ENCODE measurements at places on chromosomes 3 and 15. TPM values are rescaled to one million over a fixed set of nuclear protein-coding genes. Genes with fewer than 3 reads are reported as not detected.

GRCh38 chr15:34496207-34496995, 58.8 kb upstream of the GOLGA8A start:
- DNase-seq, result no peak

DNA sequence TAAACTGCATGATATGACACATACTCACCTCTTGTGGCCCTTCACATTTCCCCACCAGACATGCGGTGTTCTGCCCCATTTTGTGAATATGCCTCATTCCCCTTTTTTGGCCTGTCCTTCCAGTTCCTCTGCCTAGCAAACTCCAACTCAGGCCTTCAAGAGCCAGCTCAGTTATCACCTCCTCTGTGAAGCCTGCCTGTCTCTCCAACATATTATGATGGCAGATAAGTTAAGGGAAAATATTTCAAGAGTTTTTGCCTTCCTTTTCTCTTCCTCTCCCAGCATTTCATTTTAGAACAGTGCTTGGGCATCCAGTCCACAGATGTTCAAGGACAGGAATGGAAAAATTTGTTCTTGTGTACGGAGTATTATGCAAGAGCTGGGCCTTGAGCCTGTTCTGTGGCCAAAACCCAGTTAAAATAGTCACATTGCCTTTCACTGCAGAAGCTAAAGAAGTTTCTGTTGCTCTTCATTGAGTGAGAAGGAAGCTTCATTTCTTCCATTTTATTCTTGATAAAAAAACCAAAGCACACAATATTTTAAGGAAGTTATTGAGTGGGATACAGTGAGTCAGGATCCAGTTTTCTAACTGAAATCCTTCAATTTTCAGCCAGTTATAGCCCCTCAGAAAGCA, 192.0 kb downstream of the GHSR start:
- no peak for DNase-seq

DNA sequence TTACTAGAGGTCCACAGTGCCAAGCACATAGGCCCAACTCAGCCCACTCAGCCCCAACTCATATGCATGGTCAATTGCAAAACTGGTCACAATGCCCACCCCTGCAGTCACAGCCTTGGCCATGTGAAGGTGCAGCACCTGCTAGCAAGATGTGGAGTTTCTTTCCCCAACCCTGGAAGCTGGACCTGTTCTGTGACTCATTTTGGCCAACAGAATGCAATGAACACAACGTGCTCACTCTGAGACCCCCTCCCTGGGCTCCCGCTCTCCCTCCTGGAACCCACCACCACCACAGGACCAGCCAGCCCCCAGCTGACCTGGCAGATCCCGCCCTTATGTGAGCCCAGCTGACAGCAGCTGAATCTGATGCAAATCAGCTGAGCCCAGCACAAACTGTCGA, 34.4 kb downstream of the ALDH1L1 start:
- no peak for DNase-seq

- no peak for DNase-seq
Observed at GRCh38 chr15:64912379-64913325, 950 bp downstream of the ANKDD1A start.

- peak; percentile 98 for DNase-seq
Observed at GRCh38 chr3:141840737-141841544, 35.5 kb upstream of the ATP1B3 start.

DNA sequence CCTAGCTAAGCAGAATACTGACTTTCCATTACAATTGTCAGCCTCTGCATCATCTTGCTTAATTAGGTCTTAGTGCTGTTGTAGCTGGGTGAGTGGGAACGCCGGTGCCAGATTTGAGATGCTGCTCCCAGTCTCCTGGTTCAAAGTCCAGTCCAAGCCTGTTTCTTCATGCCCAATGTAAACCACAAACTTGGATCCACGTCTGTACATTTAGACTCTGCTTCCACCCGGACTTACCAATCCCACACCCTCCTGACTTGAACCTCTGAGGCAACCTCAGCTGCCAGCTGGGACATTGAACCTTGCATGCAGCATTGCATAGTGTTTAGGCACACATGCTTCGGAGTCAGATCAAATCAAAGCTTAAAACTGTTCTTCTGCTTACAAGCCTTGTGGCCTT, 43.0 kb downstream of the BCL2L10 start:
- DNase-seq, result no peak

GRCh38 chr3:102095383-102095782, 246.1 kb downstream of the NFKBIZ start:
- no peak for DNase-seq

DNA sequence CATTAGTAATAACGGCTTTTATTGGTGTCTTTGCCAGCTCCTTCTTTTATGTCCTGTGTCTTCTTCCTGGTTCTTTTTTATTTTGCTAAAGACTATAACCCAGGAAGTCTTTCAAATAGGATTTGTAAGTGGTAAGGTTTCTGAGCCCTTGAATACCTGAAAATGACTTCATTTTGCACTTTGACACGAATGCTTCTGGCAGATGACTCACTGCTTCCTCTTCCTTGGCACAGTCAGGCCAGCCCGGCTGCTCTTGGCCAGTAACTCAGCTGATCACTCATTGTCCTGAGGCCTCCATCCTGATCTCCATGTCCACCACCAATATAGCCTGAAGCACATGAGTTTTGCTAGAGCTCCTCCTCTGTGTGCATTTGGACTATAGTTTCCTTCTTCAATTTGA, 48.7 kb upstream of the NR2E3 start:
- DNase-seq, result peak; percentile 93

DNA sequence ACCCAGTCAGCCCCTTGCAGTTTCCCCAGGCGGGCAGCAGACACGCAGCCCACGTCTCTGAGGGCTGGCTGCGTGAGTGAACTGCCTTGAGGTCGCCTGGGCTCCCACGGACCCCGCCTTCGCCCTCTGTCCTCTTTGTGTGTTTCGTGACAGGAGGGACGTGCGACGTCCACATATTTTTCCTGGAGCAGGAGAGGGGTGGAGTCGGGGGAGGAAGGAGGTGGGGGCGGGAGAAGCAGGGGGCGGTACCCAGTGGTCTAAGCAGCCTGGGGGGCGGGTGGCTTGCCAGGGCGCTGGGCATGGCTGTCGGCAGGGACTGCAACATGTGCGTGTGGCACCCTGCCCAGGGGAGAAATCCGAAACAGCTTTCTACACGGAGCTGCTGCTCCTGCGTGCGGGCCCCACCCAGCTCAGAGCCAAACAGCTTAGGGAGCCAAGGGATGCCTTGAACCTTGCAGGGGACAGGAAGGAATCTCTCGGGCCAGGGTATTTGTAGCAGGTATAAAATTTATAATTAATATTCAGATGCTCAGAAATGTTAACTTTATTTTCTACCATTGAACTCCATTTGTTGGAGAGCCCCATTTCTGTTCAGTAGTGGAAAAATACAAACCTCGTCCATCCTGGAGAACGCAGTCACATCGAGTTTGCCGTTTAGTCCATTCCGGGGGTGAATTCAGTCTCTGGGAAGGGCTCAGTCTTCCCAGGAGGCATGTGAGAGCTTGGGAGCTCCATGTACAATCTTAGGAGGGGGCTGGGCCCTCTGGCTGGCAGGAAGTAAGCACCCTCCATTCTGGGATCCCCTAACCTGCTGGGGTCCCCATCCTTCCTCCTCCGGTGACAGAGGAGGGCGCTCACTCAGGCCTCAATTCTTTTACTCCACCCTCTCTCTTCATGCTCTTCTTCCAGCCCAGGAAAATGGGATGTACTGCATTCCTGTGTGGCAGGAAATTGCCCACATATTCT, 79.1 kb upstream of the MEF2A start:
- DNase-seq, result peak; percentile 28

DNA sequence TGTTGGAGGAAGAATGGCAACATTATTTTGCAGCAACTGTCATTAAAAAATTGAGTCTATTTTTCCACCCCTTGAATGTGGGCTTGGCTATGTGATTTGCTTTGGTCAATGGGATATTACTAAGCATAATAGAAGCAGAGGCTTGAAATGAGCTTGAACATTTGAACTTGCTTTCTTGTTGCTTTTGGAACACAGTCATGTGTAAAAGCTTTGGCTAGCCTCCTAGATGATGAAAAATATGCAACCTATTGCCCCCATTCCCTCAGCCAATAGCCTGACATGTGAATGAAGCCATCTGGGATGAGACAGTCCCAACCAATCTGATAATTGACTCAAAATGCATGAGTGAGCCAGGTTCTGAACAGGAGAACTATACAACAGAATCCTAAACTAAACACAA, 78.4 kb downstream of the PLSCR2 start:
- peak; percentile 25 for DNase-seq

- DNase-seq, result no peak
Observed at GRCh38 chr15:49644364-49644794, 23.5 kb downstream of the DTWD1 start.

- no peak for DNase-seq
Observed at GRCh38 chr3:14943042-14943441, 4.3 kb upstream of the NR2C2 start.

DNA sequence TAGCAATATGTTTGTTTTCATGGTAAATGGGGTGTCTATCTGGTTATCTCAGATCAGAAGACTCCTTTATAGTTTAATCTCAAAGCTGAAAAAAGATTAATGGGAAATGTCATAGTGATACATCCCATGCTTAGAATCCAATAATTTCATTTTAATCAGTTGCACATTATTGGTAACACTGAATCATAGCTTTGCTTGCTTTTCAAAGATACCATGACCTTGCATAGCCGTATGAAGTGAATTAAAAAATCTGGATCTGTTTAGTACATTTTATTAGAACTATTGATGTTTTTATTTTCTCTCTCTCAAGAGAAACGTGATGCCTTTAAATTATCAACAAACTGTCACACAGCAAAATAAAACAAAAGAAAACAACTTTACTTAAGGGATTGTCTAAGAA, 506.7 kb upstream of the SGO1 start:
- no peak for DNase-seq

- peak; percentile 63 for DNase-seq
Observed at GRCh38 chr15:79007066-79007465, 62.2 kb upstream of the CTSH start.

- no peak for DNase-seq
Observed at GRCh38 chr15:70715840-70716485, 47.4 kb downstream of the UACA start.

DNA sequence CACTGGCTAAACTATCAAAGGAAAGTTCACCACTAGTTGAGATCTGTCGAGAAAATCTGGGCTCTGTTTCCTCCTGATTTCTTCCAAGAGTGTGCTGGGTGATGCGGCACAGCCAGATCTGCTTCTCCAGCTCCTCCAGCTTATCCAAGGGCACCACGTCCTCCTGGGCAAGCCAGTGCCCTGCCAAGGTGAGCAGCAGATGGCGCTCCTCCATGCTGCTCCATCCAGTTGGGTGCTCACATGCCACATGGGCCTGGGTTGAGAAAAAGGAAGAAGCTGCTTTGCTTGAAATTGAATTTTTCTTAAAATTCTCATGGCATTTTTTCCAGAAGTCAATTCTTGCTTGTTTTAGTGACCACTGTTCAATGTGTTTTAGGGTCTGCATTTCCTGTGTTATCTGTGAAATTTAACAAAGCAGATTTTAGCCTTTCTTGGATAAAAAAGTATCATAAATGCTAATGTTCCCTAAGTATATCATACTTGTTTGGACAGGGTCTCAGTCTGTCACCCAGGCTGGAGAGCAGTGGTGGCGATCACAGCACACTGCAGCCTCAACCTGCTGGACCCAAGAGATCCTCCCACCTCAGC, 47.3 kb downstream of the EIF3J start:
- peak; percentile 59 for DNase-seq

- no peak for DNase-seq
Observed at GRCh38 chr3:120983321-120983665, 75.3 kb downstream of the STXBP5L start.

- DNase-seq, result no peak
Observed at GRCh38 chr3:53805463-53806159, 40.6 kb downstream of the CHDH start.

DNA sequence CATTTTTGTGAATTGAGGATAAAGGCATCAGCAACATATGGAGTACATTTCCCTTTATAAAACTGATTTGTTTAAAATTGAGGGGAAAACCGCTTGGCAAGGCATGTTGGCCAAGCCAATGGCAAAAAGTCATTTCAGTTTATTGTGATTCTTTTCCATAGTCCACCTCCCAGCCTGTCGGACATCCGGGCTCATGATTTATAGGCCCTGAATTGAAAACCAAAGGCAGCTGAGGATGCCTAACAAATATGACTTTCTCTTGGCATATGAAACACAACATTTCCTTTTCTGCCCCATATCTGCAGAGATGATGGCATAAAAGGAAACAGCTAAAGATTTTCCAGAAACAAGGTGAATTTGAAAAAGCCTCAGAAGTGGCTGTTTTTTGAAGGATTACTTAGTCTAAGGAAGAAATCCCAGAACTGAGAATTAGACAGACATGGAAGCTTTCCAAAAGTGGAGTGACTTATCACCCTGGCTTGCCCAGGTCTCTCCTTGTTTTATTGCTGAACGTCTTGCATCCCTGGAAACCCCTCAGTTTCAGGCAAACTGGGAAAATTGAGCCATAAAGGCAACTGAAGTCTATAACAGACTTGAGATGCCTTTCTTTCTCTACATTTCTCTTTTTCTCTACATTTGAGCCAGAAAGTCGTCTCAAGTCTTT, 74.0 kb downstream of the COL8A1 start:
- DNase-seq, result no peak

DNA sequence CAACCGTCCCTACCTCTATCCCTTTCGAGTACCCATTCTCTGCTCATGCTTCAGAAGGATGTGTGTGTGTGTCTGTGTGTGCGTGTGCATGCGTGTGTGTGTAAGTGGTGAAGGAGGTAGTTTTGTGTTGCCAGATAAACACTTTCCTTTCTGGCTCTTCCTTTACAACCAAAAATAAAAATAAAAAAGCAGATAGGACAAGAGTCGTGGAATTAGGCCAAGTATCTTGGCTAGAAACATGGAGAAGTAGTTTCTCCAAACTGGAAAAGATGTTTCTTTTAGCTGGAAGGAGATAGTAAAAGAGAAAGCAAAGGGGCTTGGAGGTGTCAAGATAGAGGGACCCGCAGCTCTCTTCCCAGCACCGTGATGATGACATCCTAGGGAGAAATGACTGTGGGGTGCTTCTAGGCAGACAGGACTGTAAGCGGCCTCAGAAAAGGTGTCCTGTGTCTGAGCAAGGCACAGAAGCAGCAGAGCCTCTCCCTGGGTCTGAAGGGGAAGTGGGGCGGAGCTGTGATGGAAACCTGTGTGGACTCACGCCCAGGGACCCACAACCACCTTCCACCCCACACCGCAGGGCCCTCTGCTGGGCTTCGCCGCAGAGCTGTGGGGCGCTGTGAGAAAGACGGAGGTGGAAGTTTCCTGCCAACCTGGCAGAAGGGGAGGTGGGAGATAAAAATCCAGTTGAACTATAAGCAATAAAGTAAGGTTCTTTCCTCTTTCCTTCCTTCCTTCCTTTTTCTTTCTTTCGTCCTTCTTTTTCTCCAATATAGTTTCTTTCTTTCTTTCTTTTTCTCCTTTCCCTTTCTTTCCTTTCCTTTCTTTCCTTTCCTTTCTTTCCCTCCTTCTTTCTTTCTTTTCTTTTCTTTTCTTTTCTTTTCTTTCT, 35.3 kb downstream of the MUC20 start:
- DNase-seq, result no peak

GRCh38 chr15:54159012-54159411, 180.8 kb downstream of the UNC13C start:
- no peak for DNase-seq

Gene SUCNR1
- total RNA-seq, result not detected

Gene PAK6
- total RNA-seq, result 0.02 TPM

Gene FOXL2NB
- not detected for total RNA-seq

Gene ITIH1
- not detected for total RNA-seq

Gene VIPR1
- not detected for total RNA-seq

Gene RTP3
- total RNA-seq, result not detected

Gene AMT
- 0.58 TPM for total RNA-seq

Gene NR2E3
- not detected for total RNA-seq

Gene LRRC3B
- 0.29 TPM for total RNA-seq

Gene CFAP161
- 0.39 TPM for total RNA-seq

Gene RPS27L
- 366 TPM for total RNA-seq

Gene KLHL18
- total RNA-seq, result 20.4 TPM

Gene RARRES1
- total RNA-seq, result not detected

Data from HT1080 (cell line).